ENCODE measurements at places on chromosomes 6 and 20.

DNA sequence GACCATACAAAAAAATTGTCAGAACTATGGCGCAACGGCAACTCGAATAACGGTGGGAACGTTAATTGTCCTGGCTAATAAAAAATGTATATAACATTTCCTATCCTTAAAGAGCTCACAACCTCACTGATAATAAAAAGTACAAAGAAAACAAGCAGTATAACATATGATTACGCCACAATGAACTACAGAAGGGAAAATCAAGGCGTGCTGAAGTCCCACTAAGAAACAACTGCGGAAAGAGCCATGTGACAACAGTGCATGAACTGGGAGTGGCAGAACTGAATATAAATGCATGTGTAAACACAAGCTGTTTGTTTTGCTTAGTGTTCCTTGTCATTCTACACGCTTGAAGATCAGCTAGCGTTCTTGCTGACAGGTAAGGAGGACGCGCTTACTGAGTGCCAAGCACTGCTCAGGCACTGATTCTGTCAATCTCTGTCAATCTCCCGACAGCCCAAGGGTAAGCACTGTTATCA lies 466 bp upstream of the PSMB1 start:
- peak; percentile 26 for DNase-seq

DNA sequence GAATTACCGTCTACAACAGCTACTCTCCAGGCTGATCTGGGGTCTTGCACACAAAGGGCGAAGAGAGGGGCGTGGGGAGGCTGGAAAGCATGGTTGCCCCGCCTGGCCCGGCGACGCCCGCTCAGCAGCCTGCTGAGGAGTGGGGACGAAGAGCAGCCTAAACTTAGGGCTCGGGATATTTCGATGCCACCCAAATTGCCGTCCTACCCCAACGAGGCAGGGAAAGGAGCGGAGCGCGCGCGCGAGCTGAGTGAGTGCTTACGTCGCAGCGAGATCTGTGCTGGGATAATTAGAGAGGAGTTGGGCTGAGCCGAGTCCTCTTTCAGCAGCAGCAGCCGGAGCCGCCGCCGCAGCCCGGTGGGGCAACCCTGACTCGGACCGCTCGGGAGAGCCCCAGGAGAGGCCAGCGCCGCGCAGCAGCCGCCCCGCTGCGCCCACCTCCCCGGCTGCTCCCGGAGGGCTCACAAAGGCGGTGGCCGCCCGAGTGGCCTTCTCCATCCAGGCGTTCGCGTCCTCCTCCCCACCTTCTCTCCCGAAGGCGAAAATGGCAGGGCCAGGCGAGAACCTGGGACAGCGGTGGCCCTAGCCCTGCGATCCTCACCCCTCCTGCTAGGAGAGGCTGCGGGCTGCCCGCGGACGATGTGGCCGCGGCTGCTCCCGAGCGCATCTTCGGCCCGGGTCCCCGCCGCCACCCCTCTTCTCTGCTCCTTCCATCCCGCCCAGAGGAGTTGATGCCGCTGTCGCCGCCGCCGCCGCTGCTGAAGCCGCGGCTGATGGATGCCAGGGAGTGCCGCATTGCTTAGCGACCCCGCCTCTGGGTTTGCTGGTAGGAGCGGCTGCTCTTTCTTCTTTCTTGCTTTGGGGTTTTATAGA lies at the start of gene CLVS2:
Gene CLVS2, plus strand, starts transcription at position 315 of the 873 bp plus-strand sequence. CDS start 1,543 bp downstream, outside the sequence.
- DNase-seq, result peak; percentile 81

DNA sequence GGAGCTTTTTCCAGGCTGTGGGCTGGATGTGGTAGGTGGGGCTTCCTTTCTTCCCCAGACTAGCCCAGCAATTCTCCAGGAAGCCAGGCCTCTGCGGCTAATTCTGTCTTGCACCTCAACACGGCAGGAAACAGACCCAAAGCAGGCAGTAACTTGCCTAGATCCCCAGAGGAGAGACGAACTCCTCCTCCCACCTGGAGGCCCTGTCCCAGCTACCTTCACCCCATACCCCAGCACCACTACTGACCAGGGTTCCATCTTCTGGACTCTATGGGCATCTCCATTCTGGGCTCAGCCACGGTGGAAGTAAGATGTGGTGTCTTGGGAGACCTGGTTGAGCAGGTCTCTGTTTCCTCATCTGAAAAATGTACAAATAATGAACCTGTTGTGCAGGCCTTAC lies 48.4 kb upstream of the ZNF337 start:
- DNase-seq, result no peak

DNA sequence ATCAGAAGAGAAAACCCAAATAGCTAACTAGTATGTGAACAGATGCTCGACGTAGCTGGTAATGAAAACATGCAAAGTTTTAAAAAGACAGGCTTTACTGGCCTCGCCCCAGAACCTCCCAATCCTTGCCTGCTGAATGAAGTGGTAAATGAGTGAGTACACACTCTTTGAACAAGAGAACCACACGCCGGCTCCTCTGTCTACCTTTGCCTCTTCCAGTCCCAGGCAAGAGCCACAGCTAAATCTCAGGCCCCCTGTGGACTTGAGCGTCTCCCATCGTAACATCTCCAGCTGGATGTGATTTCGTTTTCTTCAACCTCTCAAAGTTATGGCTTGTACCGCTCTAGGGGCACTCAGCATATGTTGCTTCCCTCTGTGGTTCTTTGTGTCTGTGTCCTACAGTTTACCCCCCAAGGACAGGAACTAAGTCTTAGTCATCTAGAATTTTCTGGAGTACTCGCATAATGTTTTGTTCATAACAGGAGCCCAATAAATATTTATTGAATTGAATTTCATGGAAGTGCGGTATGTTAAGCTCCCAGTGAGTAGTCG lies 153.2 kb upstream of the TAB2 start:
- no peak for DNase-seq

DNA sequence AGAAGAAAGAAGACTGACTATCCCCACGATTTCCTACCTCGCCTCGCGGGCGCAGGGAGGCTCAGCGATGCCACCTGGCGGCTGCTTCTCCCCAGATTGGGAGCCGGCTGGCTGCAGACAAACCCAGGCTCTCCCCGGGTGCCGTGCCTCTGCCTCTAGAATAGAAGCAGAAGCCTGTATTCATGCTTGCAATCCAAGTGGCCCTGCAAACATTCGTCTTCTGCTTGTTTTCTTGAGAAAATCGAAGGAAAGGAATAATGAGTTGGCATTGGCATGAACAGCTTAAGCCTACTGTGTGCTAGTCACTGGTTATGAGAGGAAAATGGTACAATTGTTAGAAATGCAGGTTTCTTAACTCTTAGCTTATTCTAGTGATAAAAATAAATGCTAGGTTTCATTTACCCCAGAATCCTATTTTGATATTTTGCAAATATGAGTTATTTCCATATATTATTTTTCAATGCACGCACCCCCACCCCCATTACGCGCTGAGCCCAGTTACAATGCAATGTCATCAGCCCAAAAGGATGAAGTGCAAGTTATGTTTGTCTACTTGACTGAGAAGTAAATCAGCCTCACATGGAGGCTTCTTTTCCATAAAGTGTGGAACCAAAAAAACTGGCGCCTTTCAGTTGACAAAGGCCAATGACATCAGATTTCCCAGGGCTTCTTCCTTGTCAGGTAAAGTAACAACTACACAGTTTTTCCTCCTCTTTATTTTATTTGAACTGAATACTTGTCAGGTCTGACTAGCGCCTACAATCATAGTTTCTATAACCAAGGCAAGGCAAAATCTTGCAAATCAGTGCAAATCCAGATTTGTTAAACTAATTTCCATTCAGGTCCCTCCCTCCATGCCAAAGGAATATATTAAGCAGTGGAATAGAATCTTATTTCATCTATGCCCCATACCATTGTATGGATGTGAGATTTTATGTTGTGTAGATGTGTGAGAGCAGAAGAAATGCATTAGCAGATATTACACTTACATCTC lies 3.9 kb upstream of the SOX4 start:
- DNase-seq, result peak; percentile 68

GRCh38 chr20:51487076-51487475 lies 55.4 kb downstream of the NFATC2 start:
- DNase-seq, result no peak

GRCh38 chr6:142387997-142388815 lies 86.4 kb downstream of the ADGRG6 start:
- peak; percentile 34 for DNase-seq

GRCh38 chr6:23446469-23446967 lies 679.5 kb upstream of the NRSN1 start:
- DNase-seq, result peak; percentile 12

GRCh38 chr6:169155481-169155880 lies 98.2 kb downstream of the THBS2 start:
- DNase-seq, result no peak

DNA sequence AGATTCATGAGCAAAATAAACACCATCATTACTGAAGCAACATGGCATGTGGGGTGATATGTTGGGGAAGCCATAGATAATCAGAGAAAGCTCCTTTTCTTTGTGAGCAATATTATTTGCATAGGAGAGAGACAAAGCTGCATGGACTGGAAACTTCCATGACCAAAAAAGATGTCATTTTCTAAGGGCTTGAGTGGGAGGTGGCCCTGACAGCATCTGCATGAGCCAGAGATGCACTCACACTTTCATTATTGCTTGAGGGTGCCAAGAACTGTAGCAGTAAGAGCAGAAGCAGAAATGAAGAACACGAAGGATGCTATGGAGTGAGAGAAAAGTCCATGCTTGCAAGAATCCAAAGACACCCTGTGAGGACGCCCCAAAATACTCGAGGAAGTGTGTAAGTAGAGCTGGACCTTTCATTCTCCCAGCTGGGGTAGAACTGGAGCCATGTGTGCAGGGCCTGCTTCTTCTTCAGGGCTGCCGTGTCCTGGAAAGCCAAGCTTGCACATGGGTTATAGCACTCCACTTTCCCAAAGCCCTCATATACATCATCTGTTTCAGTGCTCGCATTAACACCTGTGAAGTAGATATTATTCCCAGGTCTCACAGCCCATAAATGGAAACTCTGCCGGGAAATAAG lies 851.2 kb downstream of the DHX35 start:
- DNase-seq, result no peak

GRCh38 chr6:137923866-137924653 lies 57.0 kb downstream of the TNFAIP3 start:
- DNase-seq, result no peak

DNA sequence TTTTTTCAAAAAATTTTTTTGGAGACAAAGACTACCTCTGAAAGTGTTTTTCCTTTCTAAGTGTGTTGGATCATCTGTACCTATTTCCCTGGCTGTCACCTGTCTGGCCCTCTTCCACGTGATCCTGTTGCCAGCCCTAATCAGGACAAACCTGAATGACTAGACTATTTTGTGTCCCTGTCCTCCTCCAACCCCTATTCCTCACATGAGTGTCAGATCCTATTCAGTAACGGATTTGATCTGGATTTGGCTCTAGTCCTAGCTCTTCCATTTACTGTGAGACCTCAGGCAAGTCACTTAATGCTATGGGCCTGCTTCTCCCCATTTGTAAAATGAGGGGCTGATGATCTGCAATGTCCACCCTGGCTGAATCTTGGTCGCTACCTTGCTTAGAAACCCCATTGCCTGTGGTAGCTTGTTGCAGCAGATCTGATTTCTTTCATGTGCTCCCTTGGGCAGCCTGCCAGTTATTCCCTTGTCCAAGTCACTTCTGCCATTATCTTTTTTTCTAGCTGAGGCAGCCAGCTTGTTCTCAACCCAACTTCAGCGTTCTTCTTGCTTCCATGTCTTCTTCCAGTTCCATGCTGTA lies 4.8 kb downstream of the PHF20 start:
- no peak for DNase-seq

- peak; percentile 13 for DNase-seq
Measured at GRCh38 chr6:169810066-169810989, 58.9 kb downstream of the ERMARD start.

DNA sequence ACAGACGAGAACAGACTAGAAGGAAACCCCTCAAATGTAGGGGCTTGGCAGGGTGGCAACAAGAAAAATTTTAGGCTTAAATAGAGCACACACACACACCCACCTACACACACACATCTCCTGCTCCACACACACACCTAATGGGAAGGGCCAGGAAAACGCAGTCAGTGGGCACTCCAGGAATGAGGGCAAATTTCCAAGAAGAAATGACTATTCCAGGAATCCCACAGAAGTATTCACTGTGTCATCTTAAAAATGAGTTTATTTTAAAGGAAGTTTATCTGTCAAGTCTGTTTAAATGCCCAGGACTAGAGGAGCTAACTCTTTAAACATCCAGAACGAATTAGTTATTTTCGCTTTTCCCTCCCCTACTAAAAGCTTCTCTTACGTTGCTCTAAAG lies 13.0 kb downstream of the ALDH8A1 start:
- DNase-seq, result no peak

DNA sequence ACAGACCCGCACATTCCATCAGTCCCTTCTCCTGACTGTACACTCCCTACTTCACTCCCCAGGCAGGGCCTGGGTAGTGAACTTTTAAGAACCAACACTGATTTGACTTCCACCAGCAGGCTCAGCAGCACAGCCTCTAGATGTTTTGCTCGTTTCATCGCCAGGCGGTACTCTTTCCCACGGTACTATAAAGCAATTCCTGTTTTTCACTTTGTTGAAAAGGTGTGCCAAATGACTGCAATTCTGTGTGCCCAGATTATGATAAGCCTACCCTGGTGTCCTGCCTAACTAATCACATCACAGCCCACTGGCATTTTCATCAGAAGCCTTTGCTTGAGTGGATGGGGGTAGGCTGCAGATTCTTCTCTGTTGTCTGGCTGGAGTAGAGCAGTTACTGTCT lies 12.9 kb upstream of the WTAP start:
- DNase-seq, result no peak

DNA sequence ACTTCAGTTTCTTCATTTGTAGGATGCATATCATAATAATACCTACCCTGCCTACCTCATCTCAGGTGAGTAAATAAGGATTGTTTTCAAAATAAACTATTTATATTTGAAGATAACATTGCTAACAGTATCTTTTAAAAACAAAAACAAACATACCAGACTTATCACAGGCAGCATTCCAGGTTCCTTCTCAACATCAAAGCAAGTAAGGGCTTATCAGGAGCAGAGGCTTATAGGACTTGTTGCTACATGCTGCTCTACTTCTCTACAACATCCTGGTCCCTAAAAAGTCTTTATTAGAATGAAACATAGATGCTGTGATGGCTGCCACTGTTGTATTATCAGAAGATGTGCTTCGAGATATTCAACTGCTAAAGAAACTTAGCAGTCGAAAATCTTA lies 149.2 kb upstream of the PRDM1 start:
- no peak for DNase-seq

GRCh38 chr20:38266426-38266825 lies 5.9 kb upstream of the KIAA1755 start:
- DNase-seq, result no peak

- no peak for DNase-seq
Measured at GRCh38 chr6:123849406-123849805, 45.7 kb downstream of the NKAIN2 start.

- DNase-seq, result no peak
Measured at GRCh38 chr20:5970381-5970780, 19.9 kb downstream of the MCM8 start.

DNA sequence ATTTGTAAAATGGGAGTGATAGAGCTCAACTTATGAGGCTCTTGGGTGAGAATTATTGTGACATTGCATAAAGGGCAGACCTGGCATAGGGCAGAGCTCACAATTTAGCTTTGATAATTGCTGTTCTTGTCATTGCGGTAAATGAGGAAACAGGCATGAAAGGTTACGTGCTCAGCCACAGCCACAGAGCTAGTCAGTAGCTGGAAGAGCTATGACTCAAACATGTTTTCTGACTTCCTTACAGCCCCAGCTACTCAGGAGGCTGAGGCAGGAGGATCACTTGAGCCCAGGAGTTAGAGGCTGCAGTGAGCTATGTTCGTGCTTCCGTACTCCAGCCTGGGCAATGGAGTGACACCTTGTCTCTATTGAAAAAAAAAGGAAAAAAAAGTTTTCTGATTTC lies 3.5 kb upstream of the GHRH start:
- no peak for DNase-seq
